ENCODE measurements at places on chromosomes 7 and 10.

- DNase-seq = no peak
Observed at GRCh38 chr10:7272008-7272407, 138.8 kb downstream of the SFMBT2 start.

DNA sequence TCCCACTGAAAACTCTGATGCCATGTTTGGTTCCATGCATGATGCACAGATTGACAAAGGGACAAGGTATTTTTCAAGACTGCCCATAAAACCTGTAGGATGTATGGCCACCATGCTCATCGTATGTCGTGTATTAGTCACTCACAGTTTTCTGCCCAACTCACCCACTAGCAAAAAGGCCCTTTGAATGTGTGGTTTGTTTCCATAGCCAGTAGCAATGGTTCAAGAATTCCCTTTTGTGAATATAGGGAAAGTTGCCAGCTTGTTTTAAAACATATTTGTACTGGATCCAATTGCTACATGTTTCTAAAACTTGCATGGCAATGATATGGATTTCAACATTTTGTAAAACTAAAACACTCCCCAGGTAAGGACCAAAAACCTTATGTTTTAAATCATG lies 280.9 kb upstream of the YAE1 start:
- DNase-seq = no peak

DNA sequence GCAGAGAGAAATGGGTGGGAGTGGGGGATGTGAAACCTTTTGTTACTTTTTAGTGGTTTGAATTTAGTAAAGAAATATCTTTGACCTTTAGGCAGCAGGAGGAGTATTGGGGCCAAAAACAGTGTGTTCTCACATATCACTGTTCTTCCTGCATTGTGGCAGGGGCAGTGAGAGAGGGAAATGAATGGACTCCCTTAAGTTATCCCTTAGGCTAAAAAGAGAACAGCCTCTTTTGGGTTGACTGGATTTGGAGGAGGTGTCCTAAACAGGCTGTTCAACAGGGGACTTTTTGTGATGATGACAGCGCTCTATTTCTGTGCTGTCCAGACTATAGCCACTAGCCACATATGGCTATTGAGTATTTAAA lies 22.3 kb downstream of the ZNF775 start:
- DNase-seq = no peak

- DNase-seq = no peak
Observed at GRCh38 chr10:126247446-126247975, 140.8 kb downstream of the ADAM12 start.

- no peak for DNase-seq
Observed at GRCh38 chr10:48639632-48640031, 34.8 kb upstream of the ARHGAP22 start.

GRCh38 chr10:88954458-88955083 lies 2.0 kb upstream of the ACTA2 start:
- DNase-seq = no peak

GRCh38 chr10:97849687-97850402 lies at the start of gene GOLGA7B:
GOLGA7B (plus strand) TSS chr10:97849843; CDS start chr10:97850304, 461 bp downstream.
- DNase-seq = peak; percentile 7

GRCh38 chr10:78552261-78552811 lies 516.4 kb upstream of the ZMIZ1 start:
- DNase-seq = no peak

DNA sequence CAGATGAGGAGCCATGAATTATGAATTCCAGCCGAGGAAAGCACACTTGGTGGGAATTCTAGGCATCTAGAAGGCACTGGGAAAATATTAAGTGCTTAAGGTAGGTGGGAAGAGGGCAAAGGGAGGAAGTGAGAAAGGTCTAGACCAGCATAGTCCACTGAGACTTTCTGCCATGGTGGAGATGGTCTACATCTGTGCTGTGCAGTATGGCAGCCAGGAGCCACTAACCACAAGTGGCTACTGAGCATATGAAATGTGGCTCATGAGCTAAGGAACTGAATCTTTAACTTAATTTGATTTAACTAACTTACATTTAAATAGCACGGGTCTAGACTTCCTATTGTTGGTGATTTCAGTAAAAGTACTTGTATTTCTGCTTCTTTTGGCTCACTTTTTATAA lies 82.5 kb upstream of the SEM1 start:
- no peak for DNase-seq

DNA sequence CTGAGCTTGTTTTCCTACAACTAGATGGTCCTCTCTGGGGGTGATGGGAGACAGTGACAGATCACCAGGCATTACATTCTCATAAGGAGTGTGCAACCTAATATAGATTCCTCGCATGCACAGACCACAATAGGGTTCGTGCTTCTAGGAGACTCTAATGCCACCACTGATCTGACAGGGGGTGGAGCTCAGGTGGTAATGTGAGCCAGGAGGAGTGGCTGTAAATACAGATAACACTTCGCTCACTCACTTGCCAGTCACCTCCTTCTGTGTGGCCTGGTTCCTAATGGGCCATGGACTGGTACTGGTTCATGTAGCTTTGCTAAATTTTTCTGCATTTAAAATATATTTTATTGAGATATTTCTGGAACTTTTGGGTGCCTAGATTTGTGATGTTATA lies 202.3 kb upstream of the ZNF32 start:
- no peak for DNase-seq

DNA sequence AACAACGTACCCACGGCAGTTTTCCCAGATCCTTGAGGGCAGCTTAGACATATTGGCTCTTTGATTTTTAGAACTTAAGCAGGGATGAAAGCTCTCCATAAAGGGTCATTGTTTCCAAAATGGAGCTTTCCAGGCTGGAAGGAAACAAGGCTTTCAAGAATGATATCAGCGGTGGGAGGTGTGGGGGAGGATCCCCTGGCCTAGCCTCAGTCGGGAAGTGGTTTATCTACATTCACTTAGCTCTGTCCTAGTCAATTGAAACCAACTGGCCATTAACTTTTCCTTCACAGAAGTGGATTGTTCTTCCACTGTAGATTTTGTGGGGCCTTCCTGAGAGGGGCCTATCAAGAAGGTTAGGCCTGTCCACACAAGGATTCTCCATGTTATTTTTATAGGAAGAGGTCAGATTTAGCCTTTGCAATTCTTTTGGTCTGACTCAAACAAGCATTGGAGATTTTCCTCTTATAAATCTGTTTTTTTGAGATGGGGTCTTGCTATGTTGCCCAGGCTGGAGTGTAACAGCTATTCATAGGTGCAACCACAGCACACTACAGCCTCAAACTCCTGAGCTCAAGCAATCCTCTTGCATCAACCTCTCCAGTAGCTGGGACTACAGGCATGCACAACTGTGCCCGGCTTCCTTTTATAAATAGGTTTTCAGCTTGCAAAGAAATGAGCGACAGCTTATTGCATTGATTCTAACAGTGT lies 343.5 kb downstream of the LRMDA start:
- DNase-seq = no peak

GRCh38 chr7:50405221-50405620 lies 44.9 kb downstream of the FIGNL1 start:
- DNase-seq = no peak

DNA sequence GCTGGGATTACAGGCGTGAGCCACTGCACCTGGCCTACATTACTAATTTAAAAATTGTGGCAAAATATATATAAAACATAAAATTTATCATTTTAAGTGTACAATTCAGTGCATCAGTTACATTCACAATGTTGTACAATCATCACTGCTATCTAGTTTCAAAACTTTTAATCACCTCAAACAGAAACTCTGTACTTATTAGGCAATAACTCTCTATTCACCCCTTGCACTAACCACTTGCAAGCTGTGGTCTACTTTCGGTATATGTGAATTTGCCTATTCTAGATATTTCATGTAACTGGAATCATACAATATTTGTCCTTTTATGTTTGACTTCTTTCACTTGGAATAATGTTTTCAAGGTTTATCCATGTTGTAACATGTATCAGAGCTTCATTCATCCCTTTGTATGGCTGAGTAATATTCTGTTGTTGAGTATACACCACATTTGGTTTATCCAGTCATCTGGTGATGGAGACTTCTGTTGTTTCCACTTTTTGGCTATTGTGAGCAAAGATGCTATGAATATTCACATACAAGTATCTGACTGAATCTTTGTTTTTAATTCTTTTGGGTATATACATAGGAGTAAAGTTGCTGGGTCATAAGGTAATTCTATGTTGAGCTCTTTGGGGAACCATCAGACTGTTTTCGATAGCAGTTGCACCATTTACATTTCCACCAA lies 14.3 kb upstream of the ELOVL3 start:
- DNase-seq = no peak

- no peak for DNase-seq
Observed at GRCh38 chr7:8134089-8134733, 127.8 kb downstream of the ICA1 start.

DNA sequence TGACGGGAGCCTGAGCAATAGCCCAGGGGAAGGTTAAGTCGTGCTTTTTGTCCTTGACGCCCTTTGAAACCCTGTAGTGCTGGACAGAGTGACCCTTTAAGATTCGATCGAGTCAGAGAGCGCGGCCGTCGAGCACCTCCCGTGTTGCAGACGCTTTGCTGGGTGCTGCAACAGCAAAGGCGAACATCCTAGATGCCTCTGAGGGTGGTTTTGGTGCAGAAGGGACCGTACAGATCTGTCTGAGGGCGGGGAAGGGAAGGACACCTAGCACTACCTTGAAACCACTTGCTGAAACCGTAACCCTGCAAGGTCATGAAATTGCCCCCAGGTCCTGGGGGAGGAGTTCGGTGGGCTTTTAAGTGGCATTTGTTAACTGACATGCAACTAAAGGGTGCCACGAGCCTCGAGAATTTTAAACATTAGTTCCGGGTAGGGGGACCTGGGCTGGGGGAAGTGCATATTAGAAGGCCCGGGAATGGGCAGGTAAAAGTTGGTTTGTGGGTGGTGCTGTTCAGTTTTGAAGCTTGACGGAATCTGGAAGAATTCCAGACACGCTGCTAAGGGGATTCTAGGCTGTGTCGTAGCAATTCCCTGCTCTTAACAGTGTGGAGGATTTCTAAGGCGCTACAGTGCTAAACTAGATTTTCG lies 786 bp downstream of the ATP5F1C start:
- DNase-seq = no peak

GRCh38 chr10:126904818-126905701 lies at the start of gene DOCK1:
DOCK1 (plus strand) TSS chr10:126905428; CDS start chr10:126905518, 90 bp downstream.
- no peak for DNase-seq

DNA sequence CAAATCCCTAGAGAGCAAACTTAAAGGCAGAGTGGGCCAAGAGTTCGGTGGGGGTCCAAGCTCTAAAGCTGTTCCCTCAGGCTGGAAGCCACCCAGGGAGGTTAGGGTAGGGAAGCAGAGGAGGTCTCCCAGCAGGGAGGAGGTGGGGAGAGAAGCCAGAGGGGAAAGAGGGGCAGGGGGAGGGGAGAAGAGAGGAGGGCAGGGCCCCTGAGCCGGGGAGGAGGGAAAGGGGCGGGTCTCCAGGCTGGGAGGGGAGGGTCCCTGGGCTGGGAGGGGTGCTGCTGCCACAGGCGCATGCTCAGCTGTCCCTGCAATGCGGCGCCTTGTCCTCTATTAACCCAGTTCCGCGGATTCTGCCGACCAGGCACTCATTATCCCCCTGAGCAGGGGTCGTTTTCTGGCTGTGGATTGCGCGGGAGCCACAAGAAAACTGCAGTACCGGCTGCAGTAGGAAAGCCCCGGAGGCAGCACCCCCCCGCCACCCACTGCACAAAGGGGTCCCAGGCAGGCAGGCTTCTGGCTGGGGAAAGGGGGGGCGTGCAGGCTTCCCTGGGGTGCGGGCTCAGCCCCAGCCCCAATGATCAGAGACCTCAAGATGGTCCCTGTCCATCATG lies 49.3 kb downstream of the CAMK2B start:
- DNase-seq = no peak

DNA sequence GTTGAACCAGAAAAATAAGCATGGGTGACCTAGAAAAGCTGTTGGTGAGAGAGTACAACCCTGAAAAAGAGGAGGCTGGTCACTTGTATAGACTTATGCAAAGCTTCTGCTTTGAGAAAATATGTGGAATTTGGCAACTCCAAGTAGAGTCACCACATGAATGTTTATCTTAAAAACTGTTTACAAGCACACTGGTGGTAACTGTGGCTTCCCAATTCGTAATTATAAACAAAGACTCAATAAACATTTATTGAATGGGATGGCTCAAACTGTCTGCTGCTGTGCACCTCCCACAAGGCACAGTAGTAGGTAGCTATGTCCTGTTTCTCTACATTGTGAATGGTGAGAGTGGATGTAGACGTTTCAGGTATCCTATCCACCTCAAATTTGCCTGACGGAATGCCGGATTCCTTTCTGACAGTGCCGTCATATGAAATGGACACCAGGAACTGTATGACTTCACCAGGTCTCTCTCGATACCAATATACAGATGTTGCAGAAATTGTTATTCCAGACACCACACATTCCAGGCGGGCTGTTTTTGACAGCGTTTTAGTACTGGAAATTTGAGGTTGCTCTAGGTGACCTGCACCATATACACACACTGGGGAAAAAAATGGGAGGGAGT lies 43.4 kb upstream of the TARP start:
- no peak for DNase-seq

- no peak for DNase-seq
Observed at GRCh38 chr7:30912986-30913811, 1.5 kb downstream of the AQP1 start.

DNA sequence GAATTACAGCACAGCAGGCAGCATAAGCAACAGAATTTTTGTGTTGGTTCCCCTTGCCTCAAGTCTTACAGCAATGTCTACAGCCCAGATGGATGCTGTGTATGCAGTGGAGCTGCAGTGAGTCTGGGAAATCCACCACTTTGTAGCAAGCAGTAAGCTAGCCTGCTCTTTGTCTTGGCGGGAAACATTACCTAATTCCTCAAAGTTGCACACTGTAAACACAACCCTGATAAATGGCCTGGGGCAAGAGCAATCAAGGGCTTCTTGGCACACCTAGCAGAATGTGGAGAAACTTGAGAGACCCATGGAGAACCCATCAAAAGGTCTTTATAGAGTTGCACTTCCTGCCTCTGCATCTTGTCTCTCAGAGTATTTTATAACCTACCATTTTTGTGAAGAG lies 102.0 kb upstream of the FOXP2 start:
- no peak for DNase-seq

GRCh38 chr10:11757454-11757820 lies 15.3 kb downstream of the ECHDC3 start:
- DNase-seq = no peak

GRCh38 chr10:89490596-89491335 lies 44.6 kb downstream of the SLC16A12 start:
- DNase-seq = no peak

- DNase-seq = no peak
Observed at GRCh38 chr10:117441812-117442443, 66.7 kb upstream of the PDZD8 start.

GRCh38 chr7:151301471-151302462 lies 39.8 kb upstream of the NUB1 start:
- DNase-seq = no peak

DNA sequence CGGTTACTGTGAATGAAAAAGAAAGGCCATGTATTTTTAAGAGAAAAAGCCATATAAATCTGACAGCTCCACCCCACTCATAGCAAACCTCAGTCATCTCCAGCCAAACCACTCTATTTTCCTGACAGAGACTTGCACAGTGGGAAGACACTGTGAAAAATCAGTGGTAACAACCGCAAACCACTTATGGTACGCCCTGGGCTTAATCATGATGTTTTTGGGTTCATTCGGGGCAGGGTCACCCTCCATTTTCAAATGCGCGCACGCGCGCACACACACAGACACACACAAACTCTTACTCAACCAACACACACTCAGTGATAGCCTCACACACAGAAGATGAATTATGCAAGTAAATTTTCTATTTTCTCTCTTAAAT lies 82.1 kb upstream of the HPS1 start:
- DNase-seq = no peak
